ENCODE measurements at places on chromosomes 6 and 20.

DNA sequence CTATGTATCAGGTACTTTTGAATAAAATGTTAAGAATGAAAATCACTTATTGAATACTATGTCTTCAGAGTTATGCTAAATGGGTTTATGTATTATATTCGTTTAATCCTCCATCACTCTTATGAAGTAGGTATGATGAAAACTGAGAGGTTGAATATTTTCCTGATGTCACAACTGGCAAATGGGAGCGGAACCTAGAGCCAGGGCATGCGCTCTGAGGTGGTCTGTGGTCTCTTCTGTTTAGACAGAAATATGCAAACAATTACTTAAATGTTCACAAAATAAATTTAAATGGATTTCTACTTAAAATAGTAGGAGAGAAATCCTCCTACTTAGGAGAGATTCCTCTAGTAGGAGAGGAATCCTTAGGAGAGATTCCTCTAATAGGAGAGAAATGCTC is 21.3 kb upstream of the UTRN start:
- DNase-seq: no peak

GRCh38 chr20:46975976-46976375 is 81.3 kb downstream of the EYA2 start:
- DNase-seq: no peak

DNA sequence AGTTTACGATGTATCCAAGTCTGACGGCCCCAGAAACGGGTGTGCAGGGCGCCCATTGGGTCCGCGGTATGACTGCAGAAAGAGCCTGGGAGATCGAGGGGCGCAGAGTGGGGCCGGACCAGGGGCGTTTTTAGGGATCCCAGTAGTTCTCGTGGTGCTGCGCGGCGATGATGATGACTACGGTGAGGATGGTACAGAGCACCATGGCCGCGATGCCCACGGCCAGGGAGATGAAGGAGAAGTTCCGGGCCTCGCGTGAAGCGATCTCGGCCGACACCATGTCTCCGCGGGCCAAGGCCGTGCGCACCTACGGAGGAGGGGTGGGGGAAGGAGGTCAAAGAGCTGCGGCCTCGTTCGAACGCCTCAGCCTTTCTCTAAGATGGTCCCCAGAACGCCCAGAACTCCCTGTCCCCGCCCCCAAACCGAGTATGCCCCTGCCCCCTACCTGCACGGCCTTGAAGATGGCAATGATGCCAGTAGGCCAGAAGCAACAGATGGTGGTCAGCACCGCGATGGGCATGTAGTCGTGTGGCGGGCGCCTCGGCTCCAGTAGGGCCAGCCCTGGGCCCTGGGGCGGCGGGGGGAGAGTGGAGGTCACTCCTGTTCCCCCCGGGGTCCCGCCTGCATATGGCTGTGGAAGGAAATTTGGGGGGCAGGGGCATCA is 2.5 kb downstream of the PRRT1 start:
- no peak for DNase-seq

DNA sequence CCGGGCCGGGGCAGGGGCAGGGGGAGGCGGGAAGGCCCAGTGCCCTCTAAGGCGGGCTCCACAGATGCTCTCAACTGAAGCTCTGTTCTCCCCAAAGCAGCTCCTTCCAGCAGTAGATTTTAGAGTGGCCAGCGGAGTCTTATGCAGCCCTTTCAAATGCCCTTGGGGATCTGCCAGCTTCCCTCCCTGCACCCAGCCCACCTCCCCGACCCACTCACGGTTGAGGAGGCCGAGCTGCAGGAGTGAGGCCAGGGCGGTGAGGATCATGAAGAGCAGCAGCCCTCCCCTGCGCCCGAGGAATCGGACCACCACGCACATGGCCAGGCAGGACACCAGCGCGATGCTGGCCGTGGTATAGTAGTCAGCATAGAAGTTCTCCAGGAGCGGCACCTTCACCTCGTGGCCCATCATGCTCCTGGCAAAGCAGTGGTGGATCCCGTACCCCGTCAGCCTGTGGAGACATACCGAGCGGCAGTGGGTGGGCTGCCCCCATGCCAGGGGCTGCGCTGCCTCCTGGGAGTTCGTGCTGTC is 28.0 kb downstream of the PSMG4 start:
- DNase-seq: no peak

GRCh38 chr20:55596431-55596830 is 408.9 kb downstream of the CBLN4 start:
- DNase-seq: no peak

- DNase-seq: no peak
Observed at GRCh38 chr6:90596967-90597539, 10.2 kb upstream of the MAP3K7 start.

DNA sequence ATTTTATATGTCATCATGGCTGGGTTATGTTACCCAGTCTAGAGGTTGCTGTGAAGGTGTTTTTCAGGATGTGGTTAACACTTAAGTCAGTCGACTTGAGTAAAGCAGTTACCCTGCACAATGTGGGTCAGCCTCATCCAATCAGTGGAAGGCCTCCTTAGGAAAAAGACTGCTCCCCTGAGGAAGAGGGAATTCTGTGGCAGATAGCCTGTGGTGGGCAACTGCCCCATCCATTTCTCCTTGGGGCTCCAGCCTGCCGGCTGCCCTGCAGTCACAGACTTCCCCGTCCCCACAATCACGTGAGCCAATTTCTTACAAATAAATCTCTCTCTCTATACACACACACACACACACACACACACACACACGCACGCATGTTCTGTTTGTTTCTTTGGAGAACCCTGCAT is 34.5 kb upstream of the MPC1 start:
- no peak for DNase-seq

DNA sequence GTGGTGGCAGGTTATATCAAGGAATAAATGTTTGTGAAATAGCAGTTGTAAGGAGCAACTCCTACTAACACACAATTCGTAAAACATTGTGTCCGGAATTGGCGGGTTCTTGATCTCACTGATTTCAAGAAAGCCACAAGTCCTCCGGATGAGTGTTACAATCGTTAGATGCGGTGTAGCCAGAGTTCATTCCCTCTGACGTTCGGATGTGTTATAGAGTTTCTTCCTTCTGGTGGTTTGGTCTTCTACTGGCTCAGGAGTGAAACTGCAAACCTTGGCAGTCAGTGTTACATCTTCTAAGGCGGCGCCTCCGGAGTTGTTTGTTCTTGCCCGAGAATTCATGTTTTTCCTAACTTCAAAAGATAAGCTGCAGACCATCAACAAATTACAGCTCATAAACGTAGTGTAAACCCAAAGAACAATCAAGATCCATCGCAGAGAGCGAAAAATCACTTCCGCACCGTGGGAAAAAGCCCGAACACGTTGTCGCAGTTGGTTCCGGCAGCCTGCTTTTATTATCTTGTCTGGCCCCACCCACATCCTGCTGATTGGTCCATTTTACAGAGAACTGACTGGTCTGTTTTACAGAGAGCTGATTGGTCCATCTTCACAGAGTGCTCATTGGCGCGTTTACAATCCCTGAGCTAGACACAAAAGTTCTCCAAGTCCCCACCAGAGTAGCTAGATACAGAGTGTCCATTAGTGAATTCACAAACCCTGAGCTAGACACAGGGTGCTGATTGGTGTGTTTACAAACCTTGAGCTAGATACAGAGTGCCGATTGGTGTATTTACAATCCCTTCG is 58.2 kb downstream of the TRIM27 start:
- no peak for DNase-seq

DNA sequence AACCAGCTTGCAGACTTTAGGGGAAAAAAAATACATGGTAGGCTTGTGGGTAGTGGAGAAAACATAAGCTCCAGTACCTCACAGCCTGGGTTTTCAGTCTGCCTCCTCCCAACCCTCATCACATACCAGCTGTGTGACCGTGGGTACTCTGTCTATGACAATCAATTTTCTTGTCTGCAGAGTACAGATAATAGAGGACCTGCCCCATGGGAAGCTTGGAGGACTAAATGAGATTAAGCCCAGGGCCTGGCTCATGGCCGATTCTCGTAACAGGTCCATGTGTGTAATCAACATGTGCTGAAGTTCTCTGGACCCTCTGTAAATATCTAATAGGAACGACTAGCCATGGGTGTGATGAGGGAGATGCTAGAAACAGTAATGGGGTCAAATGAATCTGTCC is 34.0 kb downstream of the NT5E start:
- no peak for DNase-seq

DNA sequence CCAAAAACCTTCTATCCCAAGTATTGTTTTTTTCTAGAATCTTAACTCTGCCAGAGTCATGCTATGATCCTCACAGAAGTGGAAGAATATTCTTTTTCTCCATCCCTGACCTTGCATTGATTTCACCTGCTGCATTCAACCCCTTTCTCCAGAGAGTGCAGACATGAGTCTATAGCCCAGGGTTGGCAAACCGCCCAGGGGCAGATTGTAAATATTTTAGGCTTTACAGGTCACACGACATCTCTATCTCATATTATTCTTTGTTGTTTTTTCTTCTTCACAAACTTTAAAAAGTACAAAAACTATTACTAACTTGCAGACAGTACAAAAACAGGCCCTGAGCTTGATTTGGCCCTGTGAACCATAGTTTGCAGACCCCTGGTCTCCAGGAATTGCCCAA is 112.1 kb upstream of the ASF1A start:
- DNase-seq: no peak

- DNase-seq: peak; percentile 55
Observed at GRCh38 chr6:20362623-20363022, 39.1 kb upstream of the E2F3 start.

- DNase-seq: no peak
Observed at GRCh38 chr6:33875696-33876095, 71.9 kb upstream of the MLN start.

DNA sequence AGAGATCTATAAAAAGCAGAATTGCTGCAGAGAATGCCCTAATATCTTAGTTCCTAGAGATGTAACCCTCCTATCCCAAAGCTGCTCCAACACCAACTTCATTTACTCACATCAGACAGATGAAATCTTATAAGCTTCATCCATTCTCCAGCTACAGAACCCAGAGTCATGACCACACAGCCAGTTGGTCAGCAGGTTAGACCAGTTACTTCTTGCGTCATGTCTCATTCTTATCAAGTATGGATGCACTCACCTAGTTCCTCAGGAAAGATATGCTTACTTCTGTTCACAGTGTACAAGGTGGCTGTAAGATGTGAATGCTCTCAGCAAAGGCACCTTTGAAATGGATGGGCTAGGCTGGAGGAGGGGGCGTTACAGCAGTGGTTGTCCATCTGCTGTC is 47.9 kb upstream of the ISM1 start:
- DNase-seq: no peak

- no peak for DNase-seq
Observed at GRCh38 chr6:105057160-105057559, 100.3 kb downstream of the LIN28B start.

GRCh38 chr20:3431109-3431508 is 23.6 kb upstream of the DNAAF9 start:
- no peak for DNase-seq

DNA sequence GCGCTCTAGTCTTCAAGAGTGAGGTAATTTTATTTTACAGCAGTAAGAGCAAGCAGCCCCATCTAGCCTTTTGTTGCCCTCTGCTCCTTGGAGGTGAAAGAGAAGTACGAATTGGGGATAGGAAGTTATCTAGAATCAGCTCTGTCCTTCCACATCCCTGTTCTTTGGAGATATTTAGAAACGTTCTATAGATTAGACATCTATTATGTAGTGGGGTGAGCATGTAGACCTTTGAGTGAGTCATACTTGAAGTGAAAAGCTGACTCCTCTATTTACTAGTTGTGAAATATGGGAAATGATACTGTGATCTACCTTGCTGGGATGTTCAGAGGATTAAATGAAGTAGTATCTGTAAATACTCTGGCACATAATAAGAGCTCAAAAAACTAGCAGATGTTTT is 36.0 kb upstream of the SLC35D3 start:
- peak; percentile 42 for DNase-seq

GRCh38 chr20:57495978-57496377 is 29.0 kb downstream of the CTCFL start:
- DNase-seq: no peak

DNA sequence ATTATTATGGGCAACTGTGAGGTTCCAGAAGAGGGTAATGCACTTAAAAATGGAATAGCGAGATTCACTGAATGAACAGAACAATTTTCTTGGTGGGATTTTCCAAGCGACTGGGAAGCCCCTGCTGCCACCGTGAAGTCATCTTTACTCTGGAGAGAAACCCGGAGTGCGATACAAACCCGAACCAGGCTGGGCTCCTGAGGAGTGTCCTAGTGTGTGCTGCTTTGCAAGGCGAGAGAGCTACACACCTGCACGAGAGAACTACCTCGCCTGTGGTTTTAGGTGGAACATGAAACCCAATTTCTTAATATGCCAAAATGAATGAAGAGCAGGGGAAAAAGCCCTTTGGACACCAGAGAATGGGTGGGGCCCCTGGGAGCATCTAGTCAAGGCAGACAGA is 33.5 kb upstream of the DACT2 start:
- no peak for DNase-seq

DNA sequence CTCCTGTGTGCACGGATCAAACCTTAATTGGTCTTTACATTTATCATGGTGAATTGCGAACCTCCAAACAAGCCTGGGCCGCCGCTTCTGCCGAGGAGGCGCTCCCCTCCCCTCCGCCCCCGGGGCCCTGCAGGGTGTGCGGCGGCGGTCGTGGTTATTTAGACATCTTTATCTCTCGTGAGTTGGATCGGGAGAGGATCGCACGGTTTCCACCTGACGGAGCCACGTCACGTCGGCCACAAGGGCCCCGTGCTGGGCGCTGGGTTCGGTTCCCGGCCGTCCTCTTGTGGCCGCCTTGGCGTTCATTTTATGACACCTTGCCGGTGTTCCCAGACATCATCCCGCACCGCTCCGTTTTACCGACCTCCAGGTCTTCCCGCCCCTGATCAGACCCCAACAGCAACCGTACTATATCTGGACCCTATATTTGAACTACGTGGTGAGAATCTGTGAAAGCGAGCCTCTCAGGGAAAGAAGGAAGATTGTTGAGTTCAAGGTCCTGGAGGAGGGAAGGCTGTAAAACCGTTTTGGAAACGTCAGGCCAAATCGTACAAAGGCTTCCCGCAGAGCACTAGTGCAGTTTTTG is 1.3 kb upstream of the CNR1 start:
- DNase-seq: no peak

DNA sequence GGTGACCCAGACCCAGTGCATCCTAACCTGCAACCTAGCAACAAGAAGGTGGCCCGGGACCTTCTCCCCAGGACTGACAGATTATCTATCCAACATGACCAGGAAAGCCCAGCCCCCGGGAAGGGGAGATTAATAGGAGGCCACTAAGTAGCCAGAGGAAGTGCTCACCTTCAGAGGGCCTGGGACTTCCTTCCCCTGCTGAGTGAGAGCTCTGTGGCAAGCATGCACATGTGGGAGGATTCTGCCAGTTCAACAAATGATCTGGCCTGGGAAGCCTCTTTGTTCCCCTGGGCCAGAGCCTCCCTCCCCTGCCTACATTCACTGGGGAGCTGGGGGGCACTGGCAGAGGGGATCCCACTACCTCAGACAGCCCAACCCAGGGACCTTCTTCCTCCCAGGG is 39.6 kb downstream of the SHLD1 start:
- no peak for DNase-seq

GRCh38 chr6:21003780-21004541 is 469.7 kb downstream of the CDKAL1 start:
- peak; percentile 79 for DNase-seq

- no peak for DNase-seq
Observed at GRCh38 chr6:3905945-3906845, 57.0 kb downstream of the FAM50B start.

GRCh38 chr6:112799889-112800288 is 452.8 kb downstream of the RFPL4B start:
- DNase-seq: no peak

- peak; percentile 38 for DNase-seq
Observed at GRCh38 chr6:129893640-129894039, 32.5 kb upstream of the TMEM244 start.

- no peak for DNase-seq
Observed at GRCh38 chr6:16344756-16345155, 106.4 kb downstream of the GMPR start.

- DNase-seq: no peak
Observed at GRCh38 chr20:11686820-11687543, 230.7 kb upstream of the BTBD3 start.

Data from HCEC 1CT (cell line).